Activated T-cell treated with anti-CD3 and anti-CD28 coated beads, Interleukin-2, amount 50 U/mL, for 4 hours (primary cell): ENCODE measurements at places on chromosomes 2 and 18. TPM values are rescaled to one million over a fixed set of nuclear protein-coding genes. Genes with fewer than 3 reads are reported as not detected.

DNA sequence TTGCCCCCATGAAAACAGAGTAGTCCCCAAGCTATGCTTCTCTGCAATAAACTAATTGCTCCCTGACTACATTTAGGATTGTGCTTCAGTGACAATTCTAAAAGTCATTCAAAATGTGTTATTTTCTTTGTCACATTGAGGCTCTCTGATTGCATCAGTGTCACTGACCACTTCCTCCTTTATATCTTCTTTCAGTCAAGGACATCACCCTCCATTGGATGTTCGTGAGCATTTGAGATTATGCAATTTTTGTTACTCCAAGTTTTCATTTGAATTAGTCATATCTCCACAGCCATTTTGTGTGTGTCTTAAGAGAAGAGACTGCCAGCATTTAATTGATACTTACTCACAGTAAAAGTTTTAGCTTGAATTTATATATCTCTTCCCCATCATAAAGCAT, 780.8 kb upstream of the GCFC2 start:
- no peak for DNase-seq

DNA sequence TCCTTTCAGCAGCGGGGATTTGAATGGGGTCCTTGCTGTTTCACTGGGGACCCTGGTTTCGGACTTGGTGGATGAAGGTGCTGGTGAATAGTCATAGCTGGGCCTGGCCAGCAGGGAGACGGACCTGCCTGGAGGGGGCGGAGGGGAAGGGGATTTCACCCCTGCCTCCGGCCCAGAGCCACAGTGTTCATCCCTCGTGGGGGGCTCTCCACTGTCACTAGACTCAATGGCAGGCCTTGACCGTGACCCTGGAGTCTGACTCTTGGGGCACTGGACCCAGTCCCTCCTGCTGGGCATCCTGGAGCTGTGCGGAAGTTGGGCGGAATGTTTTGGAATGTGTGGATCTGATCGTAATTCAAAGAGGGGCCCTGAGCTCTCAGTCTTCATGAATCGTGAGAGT, 113.9 kb upstream of the LYPD1 start:
- DNase-seq = no peak

DNA sequence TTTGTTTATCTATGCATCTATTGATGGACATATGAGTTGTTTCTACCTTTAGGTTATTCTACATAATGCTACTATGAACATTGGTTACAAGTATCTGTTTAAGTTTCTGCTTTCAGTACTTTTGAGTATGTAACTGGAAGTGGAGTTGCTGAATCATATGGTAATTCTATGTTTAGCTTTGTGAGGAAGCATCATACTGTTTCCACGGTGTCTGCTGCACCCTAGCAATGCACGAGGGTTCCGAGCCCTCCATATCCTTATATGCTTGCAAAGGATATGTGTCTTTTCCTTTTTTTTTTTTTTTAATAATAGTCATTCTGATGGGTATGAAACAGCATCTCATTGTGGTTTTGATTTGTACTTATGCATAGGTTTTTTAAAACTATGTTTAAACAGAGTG, 83.7 kb downstream of the FMNL2 start:
- no peak for DNase-seq

GRCh38 chr2:177334940-177335543, 57.5 kb upstream of the AGPS start:
- DNase-seq = no peak

GRCh38 chr18:65124633-65125032, 626.2 kb upstream of the CDH7 start:
- DNase-seq = no peak

DNA sequence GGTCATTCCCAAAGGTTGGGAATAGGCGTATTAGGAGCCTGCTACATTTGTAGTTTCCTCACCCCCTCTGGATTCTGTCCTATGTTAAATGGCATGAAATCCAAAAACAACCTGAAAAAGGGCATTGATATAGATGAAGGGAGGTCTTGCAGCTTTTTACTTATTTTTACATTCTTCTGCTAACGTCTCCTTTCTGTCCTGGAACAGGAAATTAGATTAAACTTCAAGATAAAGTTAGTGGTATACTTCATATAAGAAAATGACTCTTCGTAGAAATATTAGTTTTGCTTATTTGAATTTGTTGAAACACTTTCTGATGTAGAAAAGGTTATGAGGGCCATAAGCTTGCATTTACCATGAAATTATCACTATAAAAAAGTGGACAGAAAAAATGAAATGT, 694.5 kb downstream of the ADCYAP1 start:
- DNase-seq = no peak

DNA sequence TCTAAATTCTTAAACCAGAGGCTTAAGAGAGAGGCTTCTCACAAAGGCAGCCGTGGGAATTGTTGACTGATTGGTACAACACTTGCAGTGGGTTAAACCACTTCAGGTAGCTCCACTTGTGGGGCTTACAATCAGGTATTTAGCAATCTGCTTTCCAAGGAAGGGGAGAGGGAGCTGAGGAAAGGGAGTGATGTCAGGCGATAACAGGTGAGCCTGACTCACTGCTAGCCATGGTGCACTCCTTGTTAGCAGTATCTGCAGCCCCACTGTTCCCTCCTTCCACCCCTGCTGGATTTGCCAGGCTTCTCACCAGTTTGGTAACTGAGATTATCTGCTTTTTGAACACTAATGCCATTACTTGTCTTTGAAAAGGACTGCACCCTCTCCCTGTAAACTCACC, 1056.7 kb upstream of the FANCL start:
- no peak for DNase-seq

DNA sequence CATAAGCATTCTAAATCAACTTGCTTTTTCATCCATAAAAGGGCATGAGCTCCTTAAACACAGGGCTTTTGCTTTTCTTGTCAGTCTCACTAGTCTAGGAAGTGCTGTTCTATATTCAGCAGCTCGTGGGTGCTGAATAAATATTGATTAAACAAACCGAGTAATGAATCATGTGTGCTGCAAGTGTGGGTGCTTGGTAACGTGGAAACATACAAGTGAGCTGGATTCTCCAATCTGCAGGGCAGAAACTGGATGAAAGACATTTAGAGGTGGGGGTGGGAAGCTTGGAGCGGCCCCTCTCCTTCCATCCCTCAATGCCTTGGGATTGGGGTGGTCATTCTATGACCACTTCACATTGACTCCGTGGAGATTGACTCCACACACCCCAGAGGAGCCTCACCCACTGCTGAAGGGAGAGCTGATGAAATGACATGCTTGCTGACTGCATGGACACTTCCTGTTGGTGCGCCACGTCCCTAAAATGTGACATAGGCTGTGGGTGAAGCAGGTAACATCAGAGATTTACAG, 114.6 kb downstream of the DOCK10 start:
- DNase-seq = peak; percentile 37

DNA sequence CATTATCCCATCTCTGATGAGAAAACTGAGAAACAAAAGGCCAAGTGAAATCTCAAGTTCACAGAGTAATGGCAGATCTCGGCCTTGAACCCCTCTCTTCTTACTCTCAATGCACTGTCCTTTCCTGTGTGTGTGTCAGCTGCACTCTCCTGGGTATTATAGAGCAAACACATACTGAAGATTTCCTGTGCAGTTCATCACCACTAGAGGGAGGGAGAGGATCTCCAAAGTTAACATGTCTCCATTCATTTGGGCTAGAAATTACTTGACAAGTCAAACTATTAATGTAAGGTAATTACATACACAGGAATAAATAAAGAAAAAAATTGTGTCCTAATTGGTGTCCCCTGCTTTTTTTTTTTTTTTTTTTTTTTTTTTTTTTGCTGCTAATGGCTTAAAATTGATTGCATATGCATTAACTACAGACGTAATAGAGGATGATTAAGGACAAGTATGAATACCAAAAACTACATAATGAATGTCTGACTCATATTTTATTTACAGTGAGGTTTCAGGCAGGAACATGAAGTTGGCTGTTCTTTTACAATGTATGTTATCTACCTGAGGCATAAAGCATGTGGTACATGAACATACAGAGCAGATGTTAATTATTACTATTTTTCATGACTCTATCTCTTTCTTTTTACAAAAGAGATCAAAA, 269.2 kb downstream of the NYAP2 start:
- DNase-seq = no peak

- DNase-seq = no peak
These were observed 55.8 kb downstream of the NEMP2 start for GRCh38 chr2:190478572-190479195.

GRCh38 chr2:24287171-24287570, 73.2 kb downstream of the ITSN2 start:
- no peak for DNase-seq

GRCh38 chr2:29811378-29811777, 110.0 kb downstream of the ALK start:
- DNase-seq = no peak

- peak; percentile 41 for DNase-seq
These were observed 35.4 kb downstream of the INPP4A start for GRCh38 chr2:98479959-98480524.

GRCh38 chr2:134838143-134838620, at the start of gene ACMSD:
TSS of gene ACMSD (plus strand) at chr2:134838616. CDS start at chr2:134838683, 67 bp downstream.
- no peak for DNase-seq

The TBR1 gene
- not detected for total RNA-seq

The MTX2 gene
- 35.1 TPM for total RNA-seq

The CYP27C1 gene
- total RNA-seq = not detected

The UPP2 gene
- not detected for total RNA-seq

The FER1L5 gene
- not detected for total RNA-seq

The FEV gene
- total RNA-seq = not detected
